ENCODE measurements at places on chromosomes 5 and 9.

DNA sequence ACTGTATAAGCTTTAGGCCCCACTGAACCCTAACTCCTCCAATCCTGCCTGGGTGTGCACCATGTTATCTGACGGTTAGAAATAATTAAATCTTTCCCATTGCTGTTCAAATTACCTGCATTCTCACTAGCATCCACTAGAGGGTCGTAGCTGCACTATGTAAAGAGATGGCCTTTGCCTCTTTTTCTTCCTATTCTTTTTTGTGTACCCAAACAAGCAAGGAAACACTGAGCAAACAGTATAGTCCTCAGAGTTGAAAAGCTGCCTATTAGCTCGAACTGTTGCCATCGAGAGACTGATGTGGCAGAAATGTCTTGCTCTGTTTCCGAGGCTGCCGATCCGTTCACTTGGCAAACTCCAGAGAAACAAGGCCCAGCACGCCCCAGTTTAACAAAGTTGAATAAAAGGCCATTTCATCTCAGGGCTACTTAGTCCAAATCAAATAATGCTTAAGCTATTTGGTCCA, 163.8 kb upstream of the TRPM3 start:
- peak; percentile 81 for DNase-seq

DNA sequence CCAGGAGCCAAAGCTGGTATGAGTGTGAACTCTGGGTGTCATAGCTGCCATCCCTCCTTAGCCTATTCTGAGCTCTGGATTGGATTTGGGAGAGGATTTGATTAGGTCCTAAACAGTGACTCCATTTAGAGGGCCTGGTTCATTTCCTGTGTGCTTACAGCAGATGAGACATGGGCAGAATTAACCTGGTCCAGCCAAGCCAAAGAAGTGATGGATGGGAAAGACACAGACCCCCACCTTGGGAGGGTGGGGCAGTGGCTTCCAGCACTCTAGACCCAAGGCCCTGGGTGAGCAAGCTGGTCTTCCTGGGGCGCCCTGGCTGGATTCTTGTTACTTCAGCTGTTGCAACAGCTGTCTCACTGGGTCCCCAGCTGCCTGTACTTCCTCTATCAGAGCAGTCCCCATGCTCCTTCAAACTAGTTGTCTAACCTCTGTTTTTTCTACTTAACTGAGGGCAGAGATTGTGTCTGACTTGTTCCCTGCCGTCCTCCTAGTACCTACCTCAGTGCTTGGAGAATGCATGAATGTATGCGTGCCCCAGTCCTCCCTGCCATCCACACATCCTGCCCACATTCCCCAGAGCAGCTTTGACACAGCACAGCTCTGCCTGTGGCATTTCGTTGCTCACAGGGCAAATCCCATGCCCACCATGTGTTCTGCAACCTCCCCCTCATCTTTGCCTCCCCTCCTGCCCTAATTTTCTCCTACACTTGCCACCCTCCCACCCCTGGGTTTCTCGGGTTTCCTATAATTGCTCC, 115.9 kb downstream of the RGS3 start:
- DNase-seq: peak; percentile 17

DNA sequence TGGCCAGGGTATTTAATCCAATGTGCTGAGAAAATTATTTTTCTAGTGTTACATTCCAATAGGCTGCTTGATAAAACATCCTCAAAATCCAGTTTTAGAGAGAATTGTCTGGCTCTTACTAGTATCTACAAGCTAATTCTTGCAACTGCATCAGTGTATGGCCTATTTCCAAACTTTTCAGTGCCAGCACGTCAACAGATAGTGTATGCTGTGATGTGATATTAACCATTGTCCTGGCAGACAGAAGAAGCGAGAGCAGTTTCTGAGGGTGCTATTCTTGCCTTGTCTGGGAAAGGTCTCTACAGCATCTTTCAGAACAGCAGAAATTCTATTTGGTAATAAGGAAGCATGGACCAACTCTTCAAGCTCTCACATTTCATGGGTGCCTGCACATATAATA, 174.2 kb upstream of the CDH12 start:
- DNase-seq: no peak

DNA sequence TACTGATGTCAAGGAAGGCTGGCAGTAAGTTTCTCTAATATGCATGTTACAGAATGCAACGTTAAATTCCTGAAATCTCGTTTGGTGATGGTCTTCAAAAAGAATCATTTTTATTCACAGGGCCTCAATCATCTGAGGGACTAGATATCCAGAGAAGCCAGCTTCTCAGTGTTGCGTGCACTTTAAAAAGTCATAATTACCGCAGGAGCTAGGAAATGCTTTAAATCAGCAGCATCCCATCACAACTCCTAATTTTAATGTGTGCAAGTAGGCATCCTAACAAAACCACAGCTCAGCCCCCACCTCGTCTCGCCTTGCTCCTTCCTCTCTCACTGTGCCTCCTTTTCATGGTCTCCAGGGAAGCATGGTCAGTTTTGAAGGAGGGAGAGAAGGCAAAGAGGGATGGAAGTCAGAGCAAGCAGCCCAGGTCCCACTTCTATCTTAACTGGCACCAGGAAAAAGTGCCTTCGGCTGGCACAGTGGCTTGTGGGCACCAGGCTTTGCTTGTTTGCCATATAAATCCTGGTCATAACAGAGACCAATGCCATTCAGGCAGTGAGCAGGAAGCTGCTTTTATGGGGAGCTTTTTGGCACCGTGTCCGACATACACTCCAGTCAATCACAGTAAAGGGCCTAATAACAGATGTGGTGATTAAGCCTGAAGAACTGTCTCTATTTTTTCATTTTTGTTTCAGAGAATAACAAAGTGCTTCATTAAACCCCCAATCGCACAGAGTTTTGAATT, 21.4 kb downstream of the MEGF10 start:
- DNase-seq: no peak

GRCh38 chr5:83253720-83254119, 176.4 kb downstream of the XRCC4 start:
- DNase-seq: no peak

GRCh38 chr5:39700523-39700922, 275.7 kb upstream of the DAB2 start:
- no peak for DNase-seq

DNA sequence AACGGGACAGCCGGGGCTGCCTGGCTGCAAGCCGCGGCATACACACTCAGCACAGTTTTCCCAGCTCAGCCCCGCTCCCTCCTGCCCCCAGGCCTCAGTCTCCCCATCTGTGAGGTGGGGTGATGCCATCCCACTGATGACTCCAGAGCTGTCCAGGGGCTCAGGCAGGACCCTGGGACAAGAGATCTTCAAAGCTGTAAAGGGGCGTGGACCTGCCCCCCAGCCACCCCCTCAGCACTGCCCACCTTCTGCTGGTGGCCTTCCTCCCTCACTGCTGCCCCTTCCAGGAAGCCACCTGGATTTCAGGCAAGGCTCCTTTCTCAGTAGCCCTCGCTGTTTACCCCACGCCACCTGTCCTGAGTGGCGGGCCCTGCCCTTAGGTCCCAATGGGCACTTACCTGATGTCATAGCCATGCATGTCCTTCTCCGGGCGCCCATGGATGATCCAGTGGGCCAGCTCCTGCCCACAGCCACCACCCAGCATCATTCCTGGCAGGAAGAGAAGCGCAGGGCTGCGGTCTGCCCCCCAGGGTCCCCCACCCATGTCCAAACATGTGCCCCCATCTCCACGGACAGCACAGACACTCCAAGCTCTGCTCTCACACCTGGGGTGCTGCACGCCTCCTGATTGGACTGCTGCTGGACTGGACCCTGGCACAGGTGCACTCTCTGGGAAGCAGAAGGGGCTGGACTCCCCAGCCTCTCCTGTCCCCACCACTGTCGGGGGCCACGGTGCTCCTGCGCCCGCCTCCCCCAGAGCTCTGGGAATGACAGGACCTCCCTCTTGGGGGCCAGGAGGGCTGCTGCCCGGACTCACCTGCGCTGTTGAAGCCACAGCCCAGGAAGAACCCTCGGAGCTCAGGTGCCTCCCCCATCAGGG, 25.7 kb downstream of the SARDH start:
- DNase-seq: no peak

- DNase-seq: no peak
Observed at GRCh38 chr9:113532809-113533190, 69.3 kb downstream of the RGS3 start.

GRCh38 chr9:36093384-36093783, 43.1 kb upstream of the GLIPR2 start:
- DNase-seq: no peak

GRCh38 chr9:108336575-108336974, 519.2 kb downstream of the ACTL7B start:
- no peak for DNase-seq

GRCh38 chr5:101677961-101678360, 618.1 kb downstream of the SLCO4C1 start:
- DNase-seq: peak; percentile 26

- DNase-seq: peak; percentile 15
Observed at GRCh38 chr5:167565189-167565954, 726.1 kb upstream of the WWC1 start.

- no peak for DNase-seq
Observed at GRCh38 chr9:105858877-105859276, 164.5 kb downstream of the TMEM38B start.

- no peak for DNase-seq
Observed at GRCh38 chr5:56011835-56012234, 17.1 kb upstream of the IL6ST start.

GRCh38 chr9:68552700-68553476, 12.2 kb upstream of the TMEM252 start:
- DNase-seq: peak; percentile 36

- peak; percentile 93 for DNase-seq
Observed at GRCh38 chr5:109688630-109688969, 1.1 kb upstream of the MAN2A1 start.

DNA sequence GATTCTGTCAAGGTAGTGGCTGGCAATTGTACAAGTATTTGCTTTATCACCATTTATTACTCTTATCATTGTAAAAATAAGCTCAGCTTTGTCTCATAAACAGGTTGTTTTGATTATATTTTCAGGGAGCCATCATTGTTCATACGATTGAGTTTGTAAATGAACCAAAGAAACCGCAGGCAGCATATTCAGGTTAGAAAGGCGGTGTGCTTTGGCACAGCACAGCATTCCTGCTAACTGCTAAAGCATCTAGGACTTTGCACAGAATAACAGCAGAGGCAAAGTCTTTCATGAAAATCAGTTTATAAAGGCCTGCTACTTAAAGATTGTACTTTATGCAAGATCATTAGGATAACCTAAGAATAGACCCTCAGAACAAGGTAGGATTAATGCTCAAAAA, 281.5 kb upstream of the SLC24A2 start:
- DNase-seq: no peak

DNA sequence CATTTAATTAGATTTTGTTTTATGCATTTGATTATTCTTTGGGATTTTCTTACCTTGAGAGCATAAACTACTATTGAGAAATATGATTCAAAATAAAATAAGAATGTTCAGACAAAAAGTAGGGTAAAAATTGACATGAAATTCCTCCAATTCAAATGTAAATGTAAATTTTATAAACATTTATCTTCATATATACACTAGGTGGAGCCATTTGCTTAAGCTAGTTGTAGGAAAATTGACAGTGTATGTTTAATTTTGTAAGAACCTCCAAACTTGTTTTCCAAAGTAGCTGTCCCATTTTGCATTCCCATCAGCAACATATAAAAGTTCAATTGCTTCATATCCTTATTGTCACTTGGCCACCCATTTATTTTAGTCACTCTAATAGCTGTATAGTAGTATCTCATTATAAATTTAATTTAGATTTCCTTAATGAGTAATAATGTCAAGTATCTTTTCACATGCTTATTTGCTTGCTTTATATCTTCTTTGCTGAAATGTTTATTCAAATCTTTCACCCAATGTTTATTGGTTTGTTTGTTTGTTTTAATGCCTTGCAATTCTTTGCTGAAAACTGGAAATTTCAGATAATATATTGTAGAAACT, 37.6 kb upstream of the SLCO6A1 start:
- DNase-seq: peak; percentile 53

DNA sequence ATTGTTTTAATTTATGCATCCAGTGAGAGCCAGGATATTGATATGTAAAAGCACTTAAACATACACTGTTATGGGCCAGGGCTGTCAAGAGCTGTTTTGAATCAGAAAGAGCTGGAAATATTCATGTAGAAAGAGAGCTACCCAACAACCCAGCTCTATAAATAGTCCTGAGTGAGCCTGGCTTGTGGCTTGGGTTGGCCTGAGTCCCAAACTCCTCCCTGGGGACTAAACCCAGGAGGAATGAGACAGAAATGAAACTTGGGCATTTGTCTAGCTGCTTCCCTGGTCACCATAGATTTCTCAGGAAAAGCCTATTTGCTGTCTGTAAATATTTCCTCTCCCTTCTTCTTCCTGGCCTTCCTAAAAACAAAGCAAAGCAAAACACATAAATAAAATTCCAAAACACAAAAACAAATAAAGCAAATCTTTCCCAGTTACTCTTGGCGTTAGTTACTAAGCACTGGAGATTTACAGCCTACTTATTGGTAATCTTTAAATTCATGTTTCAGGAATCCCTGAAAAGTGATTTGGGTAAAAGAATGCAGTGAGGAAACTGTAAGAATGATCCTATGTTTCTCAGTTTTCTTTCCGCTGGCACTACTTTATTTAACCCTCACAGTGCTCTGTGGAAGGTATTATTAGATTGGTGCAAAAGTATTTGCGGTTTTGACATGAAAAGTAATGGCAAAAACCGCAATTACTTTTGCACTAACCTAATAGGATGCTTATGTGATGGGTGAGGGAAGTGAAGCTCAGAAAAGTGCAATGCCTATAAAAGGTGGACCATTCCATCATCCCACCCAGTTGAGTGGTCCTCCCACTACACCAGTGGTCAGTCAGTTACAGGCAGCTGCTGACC, 111.8 kb downstream of the CARTPT start:
- no peak for DNase-seq

GRCh38 chr5:87263498-87263897, 4.2 kb upstream of the RASA1 start:
- no peak for DNase-seq

DNA sequence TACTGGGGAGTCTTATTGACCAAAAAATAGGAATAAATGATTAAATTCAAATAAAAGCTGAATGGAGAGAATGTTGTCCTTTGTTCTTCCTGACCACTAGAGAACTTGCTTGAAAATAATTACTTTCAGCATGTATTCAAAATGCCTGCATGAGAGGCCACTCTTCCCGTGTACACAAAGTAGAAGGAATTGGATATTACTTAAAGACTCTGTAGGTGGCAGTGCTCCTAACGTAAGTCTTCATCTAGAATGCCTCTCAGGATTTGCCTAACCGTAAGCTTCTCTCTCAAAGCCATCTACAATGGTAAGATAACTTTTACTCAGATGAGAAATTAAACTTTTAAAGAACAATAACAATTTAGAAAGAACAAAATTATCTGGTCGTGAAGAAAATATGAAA, 620.0 kb upstream of the CCNG1 start:
- no peak for DNase-seq

DNA sequence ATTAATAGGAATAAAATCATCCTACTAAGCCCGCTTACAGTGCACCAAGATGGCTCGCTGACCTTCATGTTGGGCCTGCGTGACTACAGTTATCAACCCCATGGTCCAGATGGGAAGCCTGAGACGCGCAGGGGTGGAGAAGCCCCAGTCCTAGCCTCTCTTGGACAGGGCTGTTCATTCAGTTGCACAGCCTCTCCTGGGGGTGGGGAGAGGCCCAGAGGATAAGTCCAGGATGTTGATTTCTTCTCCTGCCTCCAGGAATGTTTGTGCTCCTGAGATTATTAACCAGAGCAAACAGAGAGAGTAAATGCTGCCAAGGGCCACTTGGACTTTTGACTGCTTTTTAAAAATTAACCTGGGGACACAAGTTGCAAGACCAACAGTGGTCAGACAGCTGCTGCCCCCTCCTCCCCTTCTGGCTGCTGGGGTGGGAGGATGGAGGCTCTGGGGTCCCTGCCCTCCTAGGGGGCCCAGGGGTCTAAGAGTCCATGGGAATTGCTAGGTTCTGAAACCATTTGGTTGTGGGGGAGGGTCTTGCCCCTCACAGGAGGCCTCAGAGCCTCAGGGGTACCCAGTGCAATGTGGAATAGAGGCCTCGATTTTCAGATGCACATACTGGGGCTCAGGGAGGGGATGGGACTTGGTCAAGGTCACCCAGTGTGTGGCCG, 2.8 kb upstream of the AMBP start:
- peak; percentile 90 for DNase-seq
